ENCODE measurements at places on chromosomes 2 and 18.

DNA sequence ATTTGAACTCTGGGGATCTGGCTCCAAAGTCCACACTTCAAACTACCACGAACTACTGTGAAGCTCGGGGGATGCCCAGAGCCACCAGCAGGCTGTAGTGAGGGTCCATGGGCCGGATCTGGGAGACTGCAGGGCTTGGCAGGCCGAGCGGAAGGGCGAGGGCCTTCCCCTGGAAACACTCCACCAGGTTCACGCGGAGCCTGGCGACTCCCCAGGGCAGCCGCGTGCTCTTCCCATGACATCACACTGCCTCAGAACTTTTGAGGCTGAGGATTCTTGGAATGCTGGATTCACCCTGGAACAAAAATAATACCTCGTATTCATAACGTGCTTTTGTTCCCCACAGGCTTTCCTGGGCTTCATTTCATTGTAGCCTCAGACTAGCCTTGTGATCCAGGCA lies 201.0 kb downstream of the SMAD7 start:
- no peak for DNase-seq

- peak; percentile 58 for DNase-seq
These were observed 155.2 kb downstream of the SH3BP4 start for GRCh38 chr2:235106874-235107639.

DNA sequence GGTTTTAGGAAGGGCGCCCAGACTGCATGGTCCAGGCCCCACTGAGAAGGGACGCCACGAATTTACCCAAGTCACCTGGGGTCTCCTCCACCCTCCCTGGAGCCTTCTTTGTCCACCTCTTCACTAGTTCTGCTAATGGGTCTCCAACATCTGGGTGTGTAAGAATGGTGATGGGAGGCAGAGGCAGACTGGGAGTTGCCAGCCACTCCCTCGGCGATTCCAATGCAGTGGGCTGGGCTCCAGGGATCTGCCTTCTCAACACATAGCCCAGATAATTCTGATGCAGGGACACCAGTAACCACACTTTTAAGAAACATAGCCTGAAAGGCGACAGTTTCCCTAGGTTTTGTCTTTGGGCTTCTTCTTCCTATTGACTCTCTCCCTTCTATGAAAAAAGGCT lies 39.1 kb downstream of the MRPL44 start:
- no peak for DNase-seq

GRCh38 chr2:196970099-196970498 lies 43.6 kb upstream of the PGAP1 start:
- no peak for DNase-seq

DNA sequence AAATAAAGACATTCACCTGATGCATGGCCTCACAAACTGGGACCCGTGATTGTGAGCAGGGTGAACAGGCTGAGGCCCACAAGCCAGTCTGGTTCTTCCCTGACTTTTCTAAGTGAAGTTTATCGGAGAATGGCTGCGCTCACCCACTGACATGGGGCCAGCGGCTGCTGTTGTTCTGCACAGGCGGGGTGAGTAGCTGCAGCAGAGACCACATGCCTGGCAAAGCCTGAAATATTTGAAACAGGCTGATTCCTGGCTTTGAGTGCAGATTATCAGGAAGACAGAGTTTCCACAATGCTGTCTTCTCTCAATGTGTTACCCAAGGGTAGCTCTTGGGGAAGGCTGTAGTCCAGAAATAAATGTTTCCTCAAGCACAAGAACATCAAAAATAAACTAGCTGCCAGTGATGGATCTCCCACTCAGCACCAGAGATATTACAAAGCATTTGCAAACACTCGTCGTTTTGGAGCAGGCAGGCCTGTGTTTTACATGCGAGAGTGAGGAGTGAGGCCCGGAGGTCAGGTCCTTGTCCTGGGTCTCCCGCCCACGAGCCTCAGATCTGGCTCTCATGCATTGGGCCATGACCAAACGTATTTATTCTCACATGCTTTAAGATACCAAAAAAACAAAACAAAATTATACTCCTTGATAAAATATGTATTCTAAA lies 647.1 kb downstream of the GALR1 start:
- no peak for DNase-seq

- DNase-seq = no peak
These were observed 110.7 kb downstream of the NFATC1 start for GRCh38 chr18:79506191-79507075.
